CD8-positive, alpha-beta memory T cell (primary cell): ENCODE measurements at places on chromosomes 13 and 19. TPM values are rescaled to one million over a fixed set of nuclear protein-coding genes. Genes with fewer than 3 reads are reported as not detected.

PEG3 gene
- total RNA-seq: not detected

LRFN3 gene
- 12.4 TPM for total RNA-seq

FAM83E gene
- 5.4 TPM for total RNA-seq

DNA sequence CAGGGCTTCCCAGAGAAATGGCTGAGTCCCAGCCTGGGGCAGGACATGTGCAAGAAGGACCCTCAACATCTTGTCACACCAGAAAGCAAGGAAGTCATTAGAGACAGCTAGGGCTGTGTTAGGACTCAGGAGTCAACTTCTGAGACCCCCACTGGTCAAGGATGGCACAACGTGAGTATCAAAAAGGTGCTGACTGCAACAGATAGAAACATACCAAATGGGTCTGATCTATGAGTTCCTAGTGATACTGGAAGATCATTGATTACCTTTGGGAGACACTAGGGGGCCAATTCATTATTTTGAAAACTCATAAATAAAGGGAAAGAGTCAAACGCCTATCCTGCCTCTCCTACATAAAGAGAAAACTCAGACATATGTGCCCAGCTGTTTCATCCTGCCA lies 73.5 kb upstream of the GJB6 start:
- H3K4me3 ChIP-seq: no peak overlapping the region
- H3K27ac ChIP-seq: no peak overlapping the region
- no peak for DNase-seq
- no peaks in the 10 kb centered on the region for H3K36me3 ChIP-seq

- no peak overlapping the region for H3K27ac ChIP-seq
- no peaks in the 10 kb centered on the region for H3K27me3 ChIP-seq
- no peak overlapping the region for H3K4me3 ChIP-seq
- no peaks in the 10 kb centered on the region for H3K4me1 ChIP-seq
- no peak for DNase-seq
Measured at GRCh38 chr19:31146015-31146414, 203.2 kb downstream of the TSHZ3 start.

- H3K4me1 ChIP-seq: no peaks in the 10 kb centered on the region
- H3K36me3 ChIP-seq: no peaks in the 10 kb centered on the region
- DNase-seq: no peak
- H3K27me3 ChIP-seq: no peaks in the 10 kb centered on the region
- H3K4me3 ChIP-seq: no peak overlapping the region
- H3K27ac ChIP-seq: no peak overlapping the region
Measured at GRCh38 chr13:71721104-71721503, 145.9 kb downstream of the DACH1 start.

DNA sequence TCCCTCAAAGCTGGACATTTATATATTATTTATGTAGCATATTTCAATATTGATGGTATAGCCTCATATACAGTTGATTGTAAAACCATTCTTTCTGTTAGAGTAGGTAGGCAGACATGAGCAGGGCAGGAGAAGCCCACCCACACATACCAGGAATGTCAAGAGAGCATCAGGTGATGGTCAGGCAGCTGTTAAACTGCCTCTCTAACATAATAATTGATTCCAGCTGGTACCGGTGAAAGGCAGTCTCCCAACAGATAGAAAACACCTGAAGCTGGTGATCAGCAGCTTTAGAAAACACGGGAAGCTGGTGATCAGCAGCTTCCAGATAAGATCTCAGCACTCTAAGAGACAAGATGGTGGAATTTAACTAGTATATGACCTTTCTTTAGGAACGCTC lies 132.9 kb downstream of the SLITRK6 start:
- DNase-seq: no peak
- no peaks in the 10 kb centered on the region for H3K4me1 ChIP-seq
- no peak overlapping the region for H3K27ac ChIP-seq
- no peaks in the 10 kb centered on the region for H3K27me3 ChIP-seq
- H3K4me3 ChIP-seq: no peak overlapping the region

- H3K27ac ChIP-seq: peak within 1 kb of the TSS; percentile 79
- H3K4me1 ChIP-seq: peaks cover 25% of the 10 kb centered on the region
- DNase-seq: peak; percentile 46
- H3K27me3 ChIP-seq: no peaks in the 10 kb centered on the region
- peak within 1 kb of the TSS; percentile 87 for H3K4me3 ChIP-seq
Measured at GRCh38 chr19:46746281-46747057, at the start of gene STRN4. Gene STRN4 (minus strand): TSS chr19:46746450. CDS start chr19:46746430, 20 bp downstream.
